ENCODE measurements at places on chromosomes 7 and 10.

DNA sequence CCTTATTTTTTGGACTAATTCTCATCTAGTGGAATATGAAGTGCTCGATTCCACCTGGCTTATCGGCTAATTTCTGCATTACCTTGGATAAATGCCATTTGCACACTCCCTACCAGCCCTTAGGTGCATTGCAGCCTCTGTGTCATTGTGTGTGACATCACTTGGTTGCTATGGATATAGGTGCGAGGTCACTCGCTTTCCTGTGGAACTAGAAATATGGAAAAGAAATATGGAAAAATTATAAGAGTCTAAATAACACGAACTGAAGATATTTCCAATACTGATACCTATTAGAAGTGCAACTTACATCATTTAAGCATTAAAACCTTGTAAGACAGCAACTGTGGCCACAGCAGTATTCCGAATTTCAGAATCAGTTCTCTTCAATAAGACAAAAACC is 2.0 kb downstream of the YWHAG start:
- DNase-seq = no peak

GRCh38 chr10:69644658-69645295 is 14.7 kb downstream of the FAM241B start:
- no peak for DNase-seq

GRCh38 chr10:66980246-66980815 is 54.5 kb downstream of the LRRTM3 start:
- DNase-seq = no peak

GRCh38 chr10:105855791-105856190 is 1214.7 kb downstream of the SORCS3 start:
- no peak for DNase-seq

DNA sequence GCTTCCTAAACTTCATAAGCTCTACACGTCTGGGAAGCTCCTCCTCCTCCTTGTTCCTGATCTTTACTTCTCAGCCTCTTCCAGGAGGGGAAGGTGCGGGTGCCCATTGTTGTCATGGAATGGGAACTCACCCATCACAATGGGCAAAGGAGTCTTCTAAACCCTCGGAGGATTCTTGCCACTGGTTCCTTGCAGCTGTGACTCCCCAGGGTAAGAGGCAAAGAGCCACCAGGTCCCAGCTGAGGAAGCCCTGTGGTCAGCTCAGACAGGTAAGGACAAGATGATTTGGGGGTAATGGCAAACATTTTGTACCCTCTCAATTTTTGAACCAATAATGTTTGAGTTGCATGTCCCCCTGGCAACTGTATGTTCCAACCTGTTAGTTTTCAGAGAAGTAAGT is at the start of gene TEX36:
Gene TEX36, minus strand, starts transcription at position 101 of the 400 bp plus-strand sequence. CDS start 174 bp downstream, outside the sequence.
- no peak for DNase-seq

GRCh38 chr10:110737886-110738634 is 93.9 kb downstream of the RBM20 start:
- DNase-seq = no peak

DNA sequence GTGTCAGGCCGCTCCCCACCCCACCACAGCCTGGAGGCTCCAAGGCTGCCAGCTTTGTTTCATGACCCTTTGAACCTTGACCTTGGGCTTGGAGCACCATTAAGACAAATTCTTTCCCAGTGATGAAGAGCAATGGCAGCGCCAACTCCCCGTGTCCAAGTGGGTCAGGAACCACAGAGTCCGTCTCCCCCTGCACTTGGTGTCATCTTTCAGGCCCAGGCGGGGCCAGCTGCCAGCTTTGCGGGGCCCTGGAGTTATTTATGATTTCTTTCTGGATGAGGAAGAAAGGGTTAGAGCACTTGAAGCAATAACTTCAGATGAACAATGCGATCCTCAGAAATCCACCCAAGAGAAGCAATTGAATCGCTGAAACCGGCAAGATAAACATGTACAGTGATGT is 110.8 kb downstream of the MYL10 start:
- no peak for DNase-seq

GRCh38 chr10:2963889-2964631 is 103.3 kb upstream of the PFKP start:
- DNase-seq = no peak

- no peak for DNase-seq
These were observed 180.0 kb downstream of the RELN start for GRCh38 chr7:103809229-103809994.

DNA sequence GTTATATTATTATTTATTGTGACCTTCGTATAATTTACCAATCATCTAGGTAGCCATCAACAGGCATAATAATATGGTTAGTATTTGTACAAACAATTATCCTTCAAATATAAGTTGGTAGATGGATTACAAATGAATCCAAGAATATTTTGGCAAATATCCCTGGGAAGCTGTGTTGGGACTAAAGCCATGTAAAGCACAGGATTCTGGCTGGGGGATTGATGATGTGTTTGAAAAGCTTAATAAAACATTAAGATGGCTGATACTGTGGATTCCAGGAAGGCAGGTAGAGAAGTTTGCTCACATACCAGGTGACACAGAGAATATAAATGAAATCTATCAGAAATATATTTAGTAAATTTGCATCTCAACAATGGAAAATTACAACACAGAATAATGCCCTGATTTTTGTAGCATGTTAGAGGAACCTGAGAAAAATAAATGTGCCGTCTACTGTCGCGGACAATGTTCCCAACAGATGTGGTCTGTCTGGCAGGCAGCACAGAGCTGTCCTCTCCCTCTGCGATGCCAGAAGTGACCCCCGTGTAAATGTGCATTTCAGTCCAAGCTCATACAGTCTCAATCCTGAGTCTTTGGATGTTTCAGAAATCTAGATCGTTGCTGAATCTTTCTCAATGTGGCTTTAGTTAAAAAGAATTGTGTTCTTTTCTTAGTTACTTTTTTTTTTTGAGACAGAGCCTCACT is 125.0 kb downstream of the TEX36 start:
- no peak for DNase-seq

GRCh38 chr7:136027160-136027559 is 50.0 kb upstream of the MTPN start:
- no peak for DNase-seq

DNA sequence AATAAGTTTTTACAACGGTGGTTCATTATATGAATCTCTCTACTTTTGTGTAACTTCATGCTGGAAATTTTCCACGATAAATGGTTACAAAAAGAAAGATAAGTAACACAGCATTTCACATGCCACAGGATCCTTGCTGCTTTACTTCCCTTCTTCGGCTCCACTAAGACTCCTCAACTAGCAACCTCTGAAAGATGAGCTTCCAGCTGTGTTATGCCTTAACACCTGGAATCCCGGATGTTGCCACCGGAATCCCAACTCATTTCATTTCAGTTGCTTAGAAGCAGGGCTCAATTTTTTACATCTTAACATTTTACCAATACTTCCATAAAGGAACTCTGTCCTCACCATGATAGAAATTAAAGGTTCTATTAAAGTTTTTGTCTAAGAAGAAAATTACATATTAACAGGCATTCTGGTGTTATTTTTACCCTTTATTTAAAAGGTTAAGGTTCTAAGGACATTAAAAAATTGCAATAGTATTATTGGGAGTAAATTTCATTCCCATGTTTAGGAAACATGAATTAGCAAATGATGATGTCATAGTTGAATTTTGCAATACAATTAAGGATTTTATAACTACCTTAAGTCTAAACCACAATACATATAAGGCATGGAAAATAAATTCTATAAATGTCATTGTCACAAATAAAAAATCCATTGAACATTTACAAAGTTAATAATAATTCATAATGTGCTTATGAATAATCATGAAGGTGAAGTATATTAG is 57.1 kb upstream of the IL6 start:
- DNase-seq = no peak

- no peak for DNase-seq
These were observed 48.6 kb upstream of the SKAP2 start for GRCh38 chr7:26912933-26913536.

- no peak for DNase-seq
These were observed 10.1 kb upstream of the INPP5A start for GRCh38 chr10:132527339-132528063.

- peak; percentile 52 for DNase-seq
These were observed at the start of gene AGAP3 for GRCh38 chr7:151085691-151086620. Gene AGAP3, plus strand, starts transcription at chr7:151086475. Its CDS starts 267 bp downstream, at chr7:151086742.

GRCh38 chr10:133481086-133481643 is 27.4 kb downstream of the SCART1 start:
- DNase-seq = no peak

DNA sequence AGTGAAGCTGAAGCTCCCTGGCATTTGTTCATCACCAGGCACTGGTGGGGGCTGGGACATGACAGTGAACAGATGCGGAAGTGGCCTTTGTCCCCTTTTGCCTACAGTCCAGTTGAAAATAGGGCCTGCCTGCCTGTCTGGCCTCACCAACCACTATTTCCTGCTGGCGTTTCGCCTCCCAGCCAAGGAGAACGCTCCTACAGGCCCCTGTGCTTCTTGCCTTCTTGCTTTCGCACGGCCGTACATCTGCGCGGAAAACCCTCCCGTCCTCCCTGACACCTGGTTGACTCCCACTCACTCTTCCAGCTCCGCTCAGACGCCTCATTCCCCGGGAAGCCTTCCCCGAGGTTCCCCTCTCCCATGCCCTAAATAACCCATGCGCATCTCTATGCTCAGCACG is 317.3 kb downstream of the PRPF18 start:
- DNase-seq = no peak

- DNase-seq = no peak
These were observed 20.2 kb downstream of the SLC16A12 start for GRCh38 chr10:89515031-89515841.

DNA sequence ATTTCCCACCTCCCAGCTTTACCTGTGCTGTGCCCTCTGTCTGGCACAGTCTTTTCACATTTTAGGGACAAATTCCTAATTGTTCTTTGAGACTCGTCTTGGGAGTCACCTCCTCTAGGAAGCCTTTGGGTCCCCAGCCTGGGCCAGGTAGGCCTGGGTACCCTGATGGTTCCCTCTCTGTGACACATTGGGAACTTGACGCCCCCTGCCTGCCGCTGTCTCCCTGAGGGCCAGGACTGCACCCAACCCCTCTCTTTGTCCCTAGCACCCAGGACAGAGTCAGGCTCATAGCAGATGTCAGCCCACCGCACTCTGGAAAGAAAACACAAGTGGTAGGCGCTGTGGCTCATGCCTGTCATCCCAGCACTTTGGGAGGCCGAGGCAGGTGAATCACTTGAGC is 71.4 kb downstream of the GTF2IRD1 start:
- no peak for DNase-seq

DNA sequence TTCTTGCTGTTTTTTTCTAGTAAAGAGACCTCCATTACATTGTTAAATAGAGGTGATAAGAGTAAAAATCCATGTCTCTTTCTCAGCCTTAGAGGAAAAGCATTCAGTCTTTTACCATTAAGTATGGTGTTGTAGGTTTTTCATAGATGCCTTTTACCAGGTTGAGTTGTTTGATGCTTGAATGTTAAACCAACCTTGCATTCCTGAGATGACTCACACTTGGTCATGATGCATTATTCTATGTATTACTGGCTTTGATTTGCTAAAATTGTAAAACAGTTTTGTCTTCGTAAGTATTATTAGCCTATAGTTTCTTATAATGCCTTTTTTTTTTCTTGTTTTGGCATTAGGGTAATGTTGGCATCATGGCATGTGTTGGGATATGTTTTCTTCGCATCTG is 90.0 kb downstream of the ANKRD61 start:
- no peak for DNase-seq

DNA sequence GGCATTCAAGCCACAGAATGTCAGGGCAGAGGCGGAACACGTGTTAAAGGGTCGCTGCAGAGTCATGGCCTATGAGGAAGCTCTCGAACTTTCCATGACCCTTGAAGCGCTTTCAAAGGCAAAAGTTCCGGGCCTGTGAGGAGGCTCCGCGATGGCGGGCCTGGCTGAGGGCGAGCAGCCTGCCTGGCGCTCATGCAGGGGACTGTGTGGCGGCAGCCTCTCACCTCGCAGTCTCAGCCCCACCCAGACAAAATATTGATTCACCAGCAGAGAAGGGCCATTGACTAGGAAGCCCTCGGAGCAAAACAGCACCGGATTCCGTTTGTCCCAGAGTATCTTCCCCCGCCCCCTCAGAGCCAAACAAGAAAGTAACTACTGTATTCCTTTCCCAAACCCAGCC is 12.8 kb upstream of the CNNM1 start:
- DNase-seq = no peak

- DNase-seq = no peak
These were observed 3.9 kb upstream of the CDK6 start for GRCh38 chr7:92840316-92840715.
